Pulmonary artery endothelial cell (primary cell): ENCODE measurements at places on chromosomes 3 and 15.

- no peak for DNase-seq
Measured at GRCh38 chr15:98873441-98874218, 134.0 kb downstream of the PGPEP1L start.

GRCh38 chr15:69093127-69093526 is 67.3 kb upstream of the GLCE start:
- DNase-seq = no peak

DNA sequence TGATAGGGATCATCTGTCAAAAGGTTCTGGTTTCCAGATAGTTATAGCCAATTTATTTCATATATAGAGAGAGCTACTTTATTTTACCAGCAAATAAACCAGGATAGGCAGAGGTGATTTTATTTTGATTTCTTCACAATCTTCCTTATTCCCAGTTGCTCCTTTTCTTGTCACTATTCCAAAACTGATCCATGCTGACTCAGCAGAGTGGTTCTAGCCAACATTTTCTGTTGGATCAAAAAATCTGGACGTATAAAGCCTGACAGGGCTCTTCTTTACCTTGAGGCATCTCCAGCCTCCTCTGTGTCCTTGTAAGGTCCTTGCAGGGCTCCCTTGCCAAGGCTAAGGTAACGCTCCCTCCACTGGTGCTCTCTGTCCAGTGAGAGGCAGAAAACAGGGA is 15.8 kb downstream of the HDC start:
- DNase-seq = no peak

DNA sequence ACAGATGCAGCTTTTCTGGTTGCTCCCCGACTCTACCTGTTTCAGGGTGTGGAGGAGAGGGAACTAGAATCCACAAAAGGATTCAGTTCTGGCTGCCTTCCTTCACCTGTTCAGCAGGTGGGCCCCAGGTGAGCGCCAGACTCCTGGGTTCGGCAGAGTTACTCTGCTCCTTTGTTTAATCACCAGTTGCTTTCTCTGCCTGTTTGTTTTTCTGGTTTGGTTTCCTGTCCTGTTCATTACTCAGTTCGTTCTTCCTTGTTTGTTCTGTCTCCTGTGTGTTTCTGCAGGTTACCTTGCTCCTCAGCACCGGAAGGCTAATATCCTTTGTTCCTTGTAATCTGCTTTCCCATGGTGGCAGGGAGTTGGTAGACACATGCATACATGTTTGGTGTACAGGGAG is 508.5 kb upstream of the ATP11B start:
- DNase-seq = no peak

GRCh38 chr3:15778332-15778858 is 19.4 kb downstream of the ANKRD28 start:
- DNase-seq = no peak

DNA sequence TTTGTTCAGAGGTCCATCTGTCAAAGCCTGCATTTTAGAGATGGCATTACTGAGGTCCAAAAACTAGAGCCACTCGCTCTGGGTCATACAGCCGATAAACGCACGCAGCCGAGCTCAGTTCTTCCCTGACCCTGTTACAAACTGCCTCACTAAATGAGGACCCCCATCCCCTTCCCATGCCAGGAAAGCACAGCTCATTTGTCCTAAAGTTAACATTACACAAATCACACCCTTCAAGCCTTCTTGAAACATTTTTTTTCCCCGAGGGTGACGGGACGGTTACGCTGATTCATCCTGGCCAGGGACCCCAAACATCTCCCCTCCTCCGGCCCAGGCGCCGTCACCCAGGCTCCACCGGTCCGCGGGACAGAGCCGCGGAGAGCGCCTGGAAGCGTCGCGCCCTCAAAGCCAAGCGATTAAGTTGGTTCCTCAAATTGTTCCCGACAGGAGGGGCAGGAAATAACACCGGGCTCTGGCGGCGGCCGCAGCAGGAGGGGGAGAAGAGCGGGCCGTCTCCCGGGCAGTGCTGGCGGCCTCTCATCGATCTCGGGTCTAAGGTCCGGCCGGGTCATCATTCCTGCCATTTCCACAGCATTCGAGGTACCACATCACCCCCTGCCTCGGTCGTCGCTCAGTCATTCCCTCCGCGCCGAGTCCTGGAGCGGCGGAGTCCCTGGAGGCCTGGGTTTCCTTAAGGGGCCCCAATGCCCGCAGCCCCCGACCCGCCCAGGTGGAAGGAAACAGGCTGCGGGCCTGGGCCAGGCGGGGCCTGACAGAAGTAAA is 619 bp upstream of the CMTM8 start:
- no peak for DNase-seq

DNA sequence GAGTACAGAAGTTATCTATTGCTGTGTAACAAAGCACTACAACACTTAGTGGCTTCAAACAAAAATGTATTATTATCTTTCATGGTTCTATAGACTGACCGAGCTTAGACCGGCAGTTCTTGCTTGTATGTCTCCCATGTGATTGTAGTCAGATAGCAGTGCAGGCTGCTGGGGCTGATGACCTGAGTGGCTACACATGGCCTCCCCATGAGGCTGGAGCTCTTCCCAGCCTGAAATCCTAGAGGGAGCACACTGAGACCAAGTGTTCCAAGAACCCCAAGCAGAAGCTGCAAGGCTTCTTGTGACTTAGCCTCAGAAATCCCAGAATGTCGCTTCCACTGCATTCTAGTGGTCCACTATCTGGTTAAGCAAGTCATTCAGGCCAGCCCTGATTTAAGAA is 141.2 kb upstream of the TLE3 start:
- DNase-seq = no peak

DNA sequence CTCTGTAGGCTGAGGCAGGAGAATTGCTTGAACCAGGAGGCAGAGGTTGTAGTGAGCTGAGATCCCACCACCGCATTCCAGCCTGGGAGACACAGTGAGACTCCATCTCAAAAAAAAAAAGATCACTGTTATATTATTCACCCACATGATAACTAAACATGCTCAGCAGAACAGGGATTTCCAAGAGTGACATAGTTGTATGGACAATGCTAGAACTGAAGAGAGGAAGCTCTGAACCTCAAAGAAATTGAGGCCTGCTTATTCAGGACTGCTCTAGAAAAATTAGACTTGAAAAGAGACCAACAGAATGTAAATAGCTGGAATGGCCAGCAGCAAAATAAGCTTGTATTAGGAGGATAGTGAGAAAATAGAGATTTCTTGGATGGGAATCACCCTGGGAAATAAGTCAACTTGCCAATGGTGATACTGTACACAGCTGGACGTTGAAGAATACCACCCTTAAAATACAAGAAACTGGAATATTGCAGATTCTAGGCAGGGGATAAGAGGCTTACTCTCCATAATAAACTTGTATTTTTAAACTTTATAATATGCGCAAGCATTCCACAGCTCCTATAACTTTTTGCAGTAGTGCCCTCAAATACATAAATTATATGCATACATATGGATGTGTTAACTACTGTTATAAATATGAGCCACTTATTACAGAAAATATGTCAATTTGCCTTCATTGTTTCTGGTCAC is 28.2 kb downstream of the PIK3CB start:
- DNase-seq = no peak

- no peak for DNase-seq
Measured at GRCh38 chr3:125278155-125278554, 65.6 kb upstream of the SLC12A8 start.

DNA sequence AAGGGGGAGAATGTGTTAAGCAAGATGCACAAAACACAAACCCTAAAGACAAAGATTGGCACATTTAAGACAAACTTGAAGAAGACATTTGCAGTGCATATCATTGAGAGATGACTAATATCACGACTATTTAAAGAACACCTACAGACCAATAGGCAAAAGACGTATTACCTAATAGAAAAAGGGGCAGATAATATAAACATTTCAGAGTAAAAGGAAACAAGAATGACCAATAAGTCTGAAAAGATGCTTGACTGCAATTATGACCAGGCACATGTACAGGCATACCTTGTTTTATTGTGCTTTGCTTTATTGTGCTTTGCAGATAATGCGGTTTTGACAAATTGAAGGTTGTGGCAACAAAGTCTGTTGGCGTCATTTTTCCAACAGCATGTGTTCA is 4.9 kb downstream of the HACD3 start:
- no peak for DNase-seq

- no peak for DNase-seq
Measured at GRCh38 chr3:152609891-152610290, 225.0 kb upstream of the P2RY1 start.

DNA sequence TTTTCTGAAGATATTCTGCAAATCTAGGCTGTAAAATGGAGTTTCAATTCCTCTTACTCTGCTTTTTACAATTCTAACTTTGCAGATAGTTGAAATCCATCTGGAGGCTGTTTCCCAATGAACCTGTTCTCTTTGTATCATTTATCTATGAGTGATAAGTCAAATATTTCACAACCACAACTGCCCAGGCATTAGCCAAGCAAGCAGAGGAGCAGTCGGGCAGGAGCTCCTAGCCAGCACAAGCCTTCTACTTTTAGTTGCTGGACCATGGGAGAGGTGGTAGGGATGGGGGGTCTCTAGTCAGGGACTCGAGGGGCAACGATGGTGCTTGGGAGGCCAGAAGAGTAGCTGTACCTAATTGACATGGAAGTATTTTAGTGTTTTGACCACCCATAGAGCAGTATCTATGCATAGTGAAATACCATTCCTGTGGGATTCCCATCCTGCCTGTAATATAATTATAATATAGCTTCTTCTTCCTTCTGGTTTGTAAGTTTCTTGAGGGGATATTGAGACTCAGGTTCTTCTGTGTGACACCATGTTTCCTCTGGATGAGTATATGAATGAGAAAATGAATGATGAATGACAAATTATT is 353.5 kb upstream of the IL12A start:
- no peak for DNase-seq

DNA sequence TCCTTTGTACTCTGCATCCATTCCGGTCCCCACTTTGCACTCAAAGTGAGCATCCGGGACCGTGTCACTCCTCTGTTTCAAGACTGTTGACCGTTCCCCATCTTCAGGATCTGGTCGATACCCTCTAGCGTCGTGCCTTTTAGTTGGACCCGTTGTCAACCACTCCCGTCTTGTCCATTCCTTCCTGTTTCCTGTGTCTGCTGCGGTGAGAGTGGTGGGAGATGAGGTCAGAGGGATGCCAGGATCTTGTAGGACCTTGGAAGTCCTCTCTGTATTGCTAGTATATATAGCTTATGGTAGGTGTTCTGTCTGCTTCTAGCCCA is 624 bp downstream of the BRK1 start:
- peak; percentile 7 for DNase-seq

DNA sequence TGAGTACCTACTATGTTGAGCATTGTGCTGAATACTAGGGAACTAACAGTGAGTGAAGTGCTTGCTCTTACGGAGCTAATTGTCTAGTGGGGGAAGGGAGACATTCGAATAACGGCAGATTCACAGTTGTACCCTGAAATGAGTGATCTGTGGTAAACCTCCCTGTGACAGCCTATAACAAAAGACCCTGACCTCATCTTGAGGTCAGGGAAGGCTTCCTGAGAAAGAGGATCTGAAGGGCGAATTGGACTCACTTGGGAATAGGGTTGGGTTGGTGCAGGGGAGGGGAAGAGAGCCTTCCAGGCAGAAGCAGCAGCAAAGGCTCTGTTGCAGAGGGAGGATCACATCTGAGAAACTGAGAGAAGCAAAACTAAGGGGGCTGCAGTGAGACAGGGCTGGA is 13.2 kb downstream of the HPS3 start:
- no peak for DNase-seq

DNA sequence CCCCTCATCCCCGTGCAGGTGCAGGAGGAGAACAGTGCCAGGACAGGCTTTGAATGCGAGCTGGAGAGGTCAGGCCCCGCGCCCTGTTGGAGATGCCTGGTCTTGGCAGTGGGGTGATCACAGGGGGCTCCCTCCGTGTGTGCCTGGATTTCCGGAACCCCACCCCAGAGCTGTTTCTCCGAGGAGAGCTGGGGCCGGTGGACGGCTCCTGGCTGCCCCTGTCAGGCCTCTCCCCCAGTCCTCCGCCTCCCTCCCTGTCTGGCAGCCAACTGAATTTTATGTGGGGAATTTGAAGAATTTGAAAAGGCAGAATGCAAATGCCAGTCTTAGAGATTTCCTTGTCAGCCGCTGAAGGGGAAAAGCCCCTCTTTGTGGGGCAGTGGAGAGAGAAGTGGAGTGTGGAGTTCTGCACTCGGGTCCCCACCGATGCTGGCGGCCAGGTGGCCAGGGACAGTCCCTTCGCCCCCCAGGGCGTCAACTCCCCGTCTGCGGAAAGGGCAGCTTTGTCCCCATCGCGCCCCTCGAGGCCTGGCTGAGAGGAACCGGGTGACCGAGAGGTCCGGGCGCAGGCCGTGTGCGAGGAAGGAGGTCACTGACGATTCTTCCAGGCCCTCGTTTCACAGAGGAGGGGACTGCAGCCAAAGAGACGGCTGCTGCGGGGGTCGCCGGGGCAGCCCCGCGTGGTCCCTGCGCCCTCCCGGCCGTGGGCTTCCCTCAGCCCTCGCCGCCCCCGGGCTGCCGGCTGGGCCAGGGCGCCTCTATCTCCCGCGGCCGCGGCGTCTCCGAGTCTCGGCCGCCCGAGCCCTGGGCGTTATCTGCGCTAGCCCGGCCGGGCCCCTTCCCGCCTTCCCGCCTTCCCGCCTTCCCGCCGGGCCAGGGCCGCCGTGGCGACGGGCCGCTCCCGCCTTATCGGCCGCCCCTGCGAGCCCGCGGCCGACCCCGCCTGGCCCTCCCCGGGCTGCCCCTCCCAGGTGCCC is 56.0 kb upstream of the LCTL start:
- DNase-seq = no peak

- DNase-seq = no peak
Measured at GRCh38 chr3:86782286-86782685, 208.7 kb downstream of the VGLL3 start.

DNA sequence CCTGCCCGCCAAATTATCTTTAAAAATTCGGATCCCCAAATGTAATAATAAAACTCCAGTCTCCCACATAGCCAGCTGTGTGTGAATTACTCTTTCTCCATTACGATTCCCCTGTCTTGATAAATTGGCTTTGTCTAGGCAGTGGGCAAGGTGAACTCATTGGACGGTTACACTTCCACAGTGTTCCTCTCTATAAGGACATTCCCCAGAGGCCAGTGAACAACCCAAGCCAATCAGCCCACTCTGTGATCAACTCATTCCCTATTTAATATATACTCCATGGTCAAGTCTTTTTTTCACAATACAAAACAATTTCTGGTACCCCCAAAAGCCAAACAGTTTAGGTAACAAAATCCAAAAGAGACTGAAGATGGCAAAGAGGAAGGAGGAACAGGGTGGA is 90.5 kb upstream of the DAZL start:
- no peak for DNase-seq

DNA sequence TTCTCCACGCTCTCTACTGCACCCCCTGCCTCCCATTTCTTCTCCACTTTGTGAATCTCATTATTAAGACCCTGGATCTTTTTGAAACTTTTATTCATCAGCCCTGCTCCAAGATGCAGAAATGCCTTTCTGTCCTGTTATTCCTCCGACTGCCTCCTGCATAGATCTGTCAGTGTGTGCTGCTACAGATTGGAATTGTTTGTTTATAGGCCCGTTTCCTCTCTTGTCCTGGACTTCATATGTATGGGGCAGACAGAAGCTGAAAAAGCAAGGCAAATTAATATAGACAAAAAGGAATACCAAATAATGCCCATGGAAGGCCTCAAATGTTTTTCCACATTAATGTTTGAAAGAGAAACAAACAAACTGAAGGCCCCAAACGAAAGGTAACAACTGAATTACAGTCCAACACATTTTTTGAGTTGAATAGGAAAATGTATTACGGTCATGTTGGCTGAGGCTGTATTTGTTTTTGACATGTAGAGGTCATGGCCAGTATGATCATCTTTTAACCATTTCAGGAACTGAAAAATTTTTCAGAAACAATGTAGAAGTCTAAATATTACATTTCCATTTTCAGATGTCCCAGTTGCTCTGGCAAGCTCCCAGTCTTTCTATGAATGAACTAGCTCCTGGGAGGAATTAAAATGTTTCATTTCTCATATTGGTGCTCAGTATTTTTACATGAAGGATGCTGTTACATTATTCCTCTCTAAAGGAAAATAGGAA is 8.8 kb downstream of the CHST2 start:
- no peak for DNase-seq
